ENCODE measurements at places on chromosomes 6 and 20. TPM values are rescaled to one million over a fixed set of nuclear protein-coding genes. Genes with fewer than 3 reads are reported as not detected.
A peak's percentile ranks its signal among the peaks of the same experiment; 100 is the strongest.

TMEM74B gene
- not detected for total RNA-seq

BEND3 gene
- 1.3 TPM for total RNA-seq

- H3K27ac ChIP-seq, result peak overlapping the region; percentile 62
- H3K36me3 ChIP-seq, result no peaks in the 10 kb centered on the region
- no peak overlapping the region for H3K4me3 ChIP-seq
- peaks cover 34% of the 10 kb centered on the region for H3K4me1 ChIP-seq
These were observed 4.0 kb upstream of the ZC3H12D start for GRCh38 chr6:149488815-149489214.

DNA sequence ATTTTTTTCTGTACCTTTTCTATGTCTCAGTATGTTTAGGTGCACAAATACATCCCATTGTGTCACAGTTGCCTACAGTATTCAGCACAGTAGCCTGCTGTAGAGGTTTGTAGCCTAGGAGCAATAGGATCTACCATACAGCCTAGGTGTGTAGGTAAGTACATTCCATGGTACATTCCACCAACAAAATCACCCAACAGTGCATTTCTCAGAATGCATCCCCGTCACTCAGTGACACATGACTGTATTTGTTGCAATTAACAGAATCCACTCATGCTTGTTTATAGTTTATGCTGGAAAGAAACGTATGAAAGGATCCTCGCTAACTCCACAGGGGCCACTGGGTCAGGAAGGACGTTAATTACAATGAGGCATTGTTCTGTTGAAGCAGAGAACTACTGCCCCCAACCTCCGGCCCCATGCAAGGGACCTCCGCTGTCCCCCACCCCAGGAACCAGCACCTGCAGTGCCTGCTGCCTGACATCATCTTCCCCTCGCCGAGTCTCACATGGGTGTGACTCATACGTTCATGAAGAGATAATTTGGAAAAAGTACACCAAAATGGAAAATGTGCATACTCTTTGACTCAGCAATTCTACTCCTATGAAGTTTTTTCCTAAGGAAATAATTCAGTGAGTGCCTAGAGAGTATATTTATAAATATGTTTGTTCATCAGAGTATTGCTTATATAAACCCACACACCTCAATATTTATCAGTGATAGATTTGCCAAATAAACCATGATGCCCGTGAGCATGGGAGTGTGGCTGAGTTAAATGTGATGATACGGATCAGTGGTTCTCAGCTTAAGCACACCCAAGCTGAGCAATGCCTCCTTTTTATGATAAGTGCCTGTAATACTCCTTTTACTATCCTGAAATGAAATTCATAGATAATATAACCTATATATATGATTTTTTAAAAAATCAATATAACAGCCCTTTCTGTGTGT lies 156.4 kb upstream of the ECI2 start:
- no peak for DNase-seq
- H3K27ac ChIP-seq, result no peak overlapping the region
- no peaks in the 10 kb centered on the region for H3K36me3 ChIP-seq
- no peaks in the 10 kb centered on the region for H3K4me1 ChIP-seq
- no peak overlapping the region for H3K4me3 ChIP-seq

DNA sequence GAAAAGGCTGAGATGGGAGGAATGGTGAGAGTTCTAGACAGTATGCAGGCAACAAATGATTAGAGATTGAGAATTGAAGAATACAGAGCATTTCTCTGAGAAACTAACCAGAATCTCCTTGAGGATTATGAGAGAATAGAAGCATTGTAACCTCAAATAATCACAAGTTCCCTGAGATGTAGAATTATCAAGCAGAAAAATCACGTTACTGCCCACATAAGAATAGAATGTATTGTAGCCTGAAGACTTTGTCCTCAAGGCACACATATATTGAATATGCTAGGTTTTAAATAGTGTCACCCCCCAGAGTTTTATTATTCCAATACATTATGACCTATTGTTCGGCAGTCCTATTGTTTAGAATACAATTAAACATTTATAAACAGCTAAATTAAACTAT lies 57.2 kb downstream of the CNKSR3 start:
- H3K36me3 ChIP-seq, result no peaks in the 10 kb centered on the region
- H3K4me3 ChIP-seq, result no peak overlapping the region
- no peaks in the 10 kb centered on the region for H3K4me1 ChIP-seq
- no peak for DNase-seq

GRCh38 chr6:167912494-167912893 lies 85.0 kb upstream of the KIF25 start:
- DNase-seq, result no peak
- H3K36me3 ChIP-seq, result no peaks in the 10 kb centered on the region
- H3K27ac ChIP-seq, result no peak overlapping the region
- H3K4me1 ChIP-seq, result no peaks in the 10 kb centered on the region
- no peaks in the 10 kb centered on the region for H3K27me3 ChIP-seq

CST9L gene
- not detected for total RNA-seq

DNA sequence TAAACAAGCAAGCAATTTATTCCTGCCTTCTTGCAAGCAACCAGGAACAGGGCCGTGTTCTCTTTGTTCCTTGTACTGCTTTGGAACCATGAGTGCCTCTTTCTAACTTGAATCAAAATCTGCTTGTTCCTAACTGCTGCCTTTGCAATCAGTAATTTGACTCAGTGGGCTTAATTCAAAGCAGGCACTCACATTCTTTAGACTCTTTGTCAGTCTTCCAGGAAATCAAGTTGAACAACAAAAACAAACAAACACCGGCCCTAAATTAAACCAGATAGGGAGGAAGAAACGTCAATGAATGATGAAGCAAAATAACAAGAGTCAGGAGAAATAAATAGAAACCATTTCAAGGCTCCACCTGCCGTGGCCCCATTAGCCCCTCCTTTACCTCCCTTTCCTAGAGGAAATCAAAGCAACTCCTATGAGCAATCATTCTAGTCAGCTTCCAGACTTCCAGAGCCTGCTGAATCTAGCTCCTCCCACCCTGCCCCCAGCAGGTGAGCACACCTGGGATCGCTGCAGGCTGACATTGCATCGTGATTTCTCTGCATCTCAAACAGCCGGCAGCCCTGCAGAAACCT lies 582.2 kb upstream of the FLRT3 start:
- no peak overlapping the region for H3K4me3 ChIP-seq
- H3K4me1 ChIP-seq, result no peaks in the 10 kb centered on the region
- no peak for DNase-seq
- no peaks in the 10 kb centered on the region for H3K27me3 ChIP-seq
- no peak overlapping the region for H3K27ac ChIP-seq

- DNase-seq, result no peak
- H3K4me3 ChIP-seq, result no peak overlapping the region
- H3K36me3 ChIP-seq, result no peaks in the 10 kb centered on the region
These were observed 29.9 kb downstream of the ID4 start for GRCh38 chr6:19866985-19867627.

CD93 gene
- total RNA-seq, result 0.38 TPM

GRCh38 chr20:35305682-35306556 lies 13.7 kb upstream of the FAM83C start:
- peaks cover 15% of the 10 kb centered on the region for H3K36me3 ChIP-seq
- DNase-seq, result no peak
- H3K4me3 ChIP-seq, result no peak overlapping the region

DNA sequence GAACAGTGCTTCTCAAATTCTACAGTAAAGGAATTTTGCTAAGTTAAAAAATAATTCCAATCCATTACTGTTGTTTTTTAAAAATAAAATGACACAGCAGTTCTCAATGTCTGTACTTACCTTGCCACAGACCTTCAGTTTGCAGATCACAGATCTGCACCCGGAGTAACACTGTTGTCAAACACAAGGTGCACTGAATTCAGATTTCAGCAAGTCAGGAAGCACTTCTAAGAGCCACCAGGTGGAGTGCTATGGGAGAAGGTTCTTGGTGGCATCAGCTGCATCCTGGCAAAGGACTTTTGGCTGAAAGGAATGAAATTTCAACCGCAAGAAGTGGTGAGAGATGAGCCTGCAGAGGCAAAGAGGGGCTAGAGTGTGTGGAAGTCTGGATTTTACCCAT lies 17.4 kb downstream of the RSPH4A start:
- no peak overlapping the region for H3K27ac ChIP-seq
- H3K36me3 ChIP-seq, result peaks cover 12% of the 10 kb centered on the region
- H3K4me1 ChIP-seq, result no peaks in the 10 kb centered on the region
- no peak for DNase-seq
- no peaks in the 10 kb centered on the region for H3K27me3 ChIP-seq

DNA sequence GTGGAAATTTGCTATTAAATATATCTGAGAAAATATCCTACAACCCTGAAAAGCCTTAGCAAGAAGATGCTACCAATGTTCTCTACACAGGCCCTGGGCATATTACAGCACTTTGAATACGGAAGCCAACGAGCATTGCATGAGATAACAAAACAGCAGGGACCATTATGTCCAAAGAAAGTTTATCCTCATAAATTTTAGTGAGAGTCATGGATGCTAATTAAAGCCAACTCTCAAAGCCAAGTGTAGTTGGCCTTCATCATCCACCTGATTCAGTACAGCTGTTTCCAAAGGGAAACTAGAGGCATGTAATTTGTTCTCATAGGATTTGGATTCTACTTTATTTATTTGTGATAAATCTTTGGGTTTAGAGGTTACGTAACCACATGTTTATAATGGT lies 564.8 kb downstream of the RFPL4B start:
- H3K4me3 ChIP-seq, result no peak overlapping the region
- H3K4me1 ChIP-seq, result no peaks in the 10 kb centered on the region
- no peak for DNase-seq
- no peak overlapping the region for H3K27ac ChIP-seq
- H3K36me3 ChIP-seq, result no peaks in the 10 kb centered on the region
- H3K27me3 ChIP-seq, result no peaks in the 10 kb centered on the region

DNA sequence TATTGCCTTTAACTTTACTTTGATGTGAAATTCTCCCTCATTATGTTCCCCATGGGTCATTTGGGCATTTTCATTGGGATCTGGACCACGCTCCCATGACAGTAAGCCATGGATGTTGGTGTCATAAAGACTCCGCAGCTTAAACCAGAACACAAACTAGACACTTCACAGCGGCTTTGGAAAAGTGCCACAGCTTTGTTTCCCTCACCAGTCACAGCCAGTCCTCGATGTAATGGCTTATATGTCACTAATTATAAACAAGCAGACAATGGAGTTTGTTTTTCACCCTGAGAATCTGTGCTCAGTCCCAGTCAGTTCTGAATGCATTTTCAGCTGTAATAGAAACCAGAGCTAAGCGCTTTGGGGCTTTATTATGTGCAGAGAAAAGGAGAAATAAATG lies 23.2 kb upstream of the DAAM2 start:
- no peak overlapping the region for H3K27ac ChIP-seq
- no peak overlapping the region for H3K4me3 ChIP-seq
- no peaks in the 10 kb centered on the region for H3K4me1 ChIP-seq
- no peaks in the 10 kb centered on the region for H3K27me3 ChIP-seq
- no peak for DNase-seq
- no peaks in the 10 kb centered on the region for H3K36me3 ChIP-seq

GRCh38 chr6:8192597-8192996 lies 90.2 kb upstream of the EEF1E1 start:
- no peak overlapping the region for H3K4me3 ChIP-seq
- H3K4me1 ChIP-seq, result no peaks in the 10 kb centered on the region
- H3K27ac ChIP-seq, result no peak overlapping the region
- H3K36me3 ChIP-seq, result no peaks in the 10 kb centered on the region

DNA sequence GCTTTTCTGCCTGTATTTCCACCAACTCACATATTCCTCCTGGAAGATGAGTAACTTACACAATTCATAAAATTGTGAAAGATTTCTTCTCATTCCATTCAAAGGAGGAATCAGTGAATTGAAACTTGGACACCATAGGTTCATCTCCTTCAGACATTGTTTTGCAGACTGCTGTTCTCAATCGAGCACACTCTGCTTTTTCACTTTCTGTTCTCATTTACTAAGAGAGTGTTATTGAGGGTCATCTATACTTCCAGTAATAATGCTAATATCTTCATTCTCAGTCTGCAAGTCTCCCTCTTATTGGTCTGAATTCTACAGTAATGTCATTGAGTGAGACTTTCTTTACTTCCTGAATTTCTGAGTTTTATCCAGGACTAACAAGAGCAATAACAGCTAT lies 67.5 kb upstream of the FUT9 start:
- no peaks in the 10 kb centered on the region for H3K4me1 ChIP-seq
- no peaks in the 10 kb centered on the region for H3K27me3 ChIP-seq
- H3K4me3 ChIP-seq, result no peak overlapping the region
- DNase-seq, result no peak

DNAAF9 gene
- 5.6 TPM for total RNA-seq

TMEM244 gene
- 0.53 TPM for total RNA-seq

SAMD10 gene
- 24.2 TPM for total RNA-seq

DNA sequence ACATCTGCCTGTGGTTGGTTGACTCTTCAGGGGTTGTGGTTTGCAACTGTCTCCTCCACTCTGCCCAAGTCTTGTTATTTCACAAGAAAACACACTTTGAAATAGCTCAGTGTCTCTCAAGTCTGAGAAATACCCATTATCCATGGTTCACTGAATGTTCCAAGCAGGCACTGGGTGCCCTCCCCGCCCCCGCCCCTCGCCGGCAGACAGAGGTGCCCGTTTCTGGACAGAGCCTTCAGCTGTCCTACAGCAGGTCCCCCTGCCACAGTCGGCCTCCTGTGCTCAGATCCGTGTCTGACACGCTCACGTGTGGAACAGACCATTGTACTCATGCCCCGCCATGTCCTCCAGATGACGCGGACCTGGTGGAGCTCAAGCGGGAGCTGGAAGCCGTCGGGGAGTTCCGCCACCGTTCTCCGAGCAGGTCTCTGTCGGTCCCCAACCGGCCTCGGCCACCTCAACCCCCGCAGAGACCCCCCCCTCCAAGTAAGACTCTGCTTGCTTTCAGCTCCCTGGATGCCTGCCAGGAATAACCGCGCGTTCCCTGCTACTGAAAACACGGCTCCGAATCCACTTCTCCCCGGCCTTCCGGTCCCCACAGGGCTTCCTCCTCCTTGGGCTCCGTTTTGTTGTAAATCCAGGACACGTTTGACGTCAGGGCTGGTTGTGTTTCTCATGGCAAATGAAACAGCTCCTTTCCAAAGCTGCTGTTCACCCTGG lies 81.4 kb downstream of the SERAC1 start:
- H3K27me3 ChIP-seq, result no peaks in the 10 kb centered on the region
- no peak overlapping the region for H3K4me3 ChIP-seq
- peaks cover 5% of the 10 kb centered on the region for H3K4me1 ChIP-seq
- no peak overlapping the region for H3K27ac ChIP-seq
- DNase-seq, result no peak

LGSN gene
- total RNA-seq, result 0.26 TPM

All from T-cell (primary cell).